ENCODE measurements at places on chromosomes 5 and 9.

DNA sequence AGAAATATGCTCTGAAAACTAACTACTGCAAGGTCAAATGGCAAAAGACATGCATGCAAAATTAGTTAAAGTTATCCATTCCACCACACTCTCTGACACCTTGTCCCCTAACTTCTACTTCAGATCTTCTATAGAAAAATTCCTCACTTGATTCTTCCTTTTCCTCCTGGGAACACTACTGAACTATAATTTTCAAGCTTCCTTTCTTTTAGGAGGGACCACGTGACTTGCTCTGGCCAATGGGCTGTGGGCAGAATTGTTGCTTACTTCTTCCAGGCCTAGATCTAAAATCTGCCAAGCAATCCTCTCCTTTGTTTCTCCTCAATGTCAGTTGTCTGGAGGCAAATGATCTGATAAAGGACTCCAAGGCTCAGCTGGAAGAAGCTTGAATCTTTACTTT, 441.0 kb downstream of the CDK5RAP2 start:
- no peak for DNase-seq

- no peak for DNase-seq
These were observed 11.1 kb downstream of the ARSB start for GRCh38 chr5:78974011-78974410.

DNA sequence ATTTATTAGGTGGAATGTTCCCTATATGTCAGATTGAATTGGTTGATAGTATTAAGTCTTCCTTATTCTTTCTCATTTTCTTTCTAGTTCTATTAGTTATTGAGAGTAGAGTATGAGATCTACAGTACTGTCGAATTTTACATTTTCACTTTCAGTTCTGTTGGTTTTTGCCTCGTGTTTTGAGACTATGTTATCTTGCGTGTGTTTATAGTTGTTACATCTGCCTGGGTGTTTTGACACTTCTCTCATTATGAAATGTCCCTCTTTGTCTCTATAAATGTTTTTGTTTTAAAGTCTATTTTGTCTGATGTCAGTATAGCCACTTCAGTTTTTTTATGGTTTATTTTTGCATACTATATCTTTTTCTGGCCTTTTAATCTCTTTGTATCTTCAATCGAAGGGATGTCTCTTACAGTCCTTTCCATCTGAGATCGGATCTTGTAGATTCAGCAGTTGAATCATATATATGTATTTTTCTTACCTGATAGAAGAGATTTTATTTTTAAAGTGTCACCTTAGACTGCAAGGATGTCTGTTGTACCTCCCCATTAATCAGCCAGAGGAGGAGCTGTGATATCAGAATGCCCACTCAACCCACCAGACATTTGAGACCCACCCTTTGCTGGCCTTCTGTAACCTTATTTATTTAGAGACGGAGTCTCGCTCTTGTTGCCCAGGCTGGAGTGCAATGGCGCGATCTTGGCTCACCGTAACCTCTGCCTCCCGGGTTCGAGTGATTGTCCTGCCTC, 20.7 kb downstream of the EHMT1 start:
- DNase-seq = no peak

DNA sequence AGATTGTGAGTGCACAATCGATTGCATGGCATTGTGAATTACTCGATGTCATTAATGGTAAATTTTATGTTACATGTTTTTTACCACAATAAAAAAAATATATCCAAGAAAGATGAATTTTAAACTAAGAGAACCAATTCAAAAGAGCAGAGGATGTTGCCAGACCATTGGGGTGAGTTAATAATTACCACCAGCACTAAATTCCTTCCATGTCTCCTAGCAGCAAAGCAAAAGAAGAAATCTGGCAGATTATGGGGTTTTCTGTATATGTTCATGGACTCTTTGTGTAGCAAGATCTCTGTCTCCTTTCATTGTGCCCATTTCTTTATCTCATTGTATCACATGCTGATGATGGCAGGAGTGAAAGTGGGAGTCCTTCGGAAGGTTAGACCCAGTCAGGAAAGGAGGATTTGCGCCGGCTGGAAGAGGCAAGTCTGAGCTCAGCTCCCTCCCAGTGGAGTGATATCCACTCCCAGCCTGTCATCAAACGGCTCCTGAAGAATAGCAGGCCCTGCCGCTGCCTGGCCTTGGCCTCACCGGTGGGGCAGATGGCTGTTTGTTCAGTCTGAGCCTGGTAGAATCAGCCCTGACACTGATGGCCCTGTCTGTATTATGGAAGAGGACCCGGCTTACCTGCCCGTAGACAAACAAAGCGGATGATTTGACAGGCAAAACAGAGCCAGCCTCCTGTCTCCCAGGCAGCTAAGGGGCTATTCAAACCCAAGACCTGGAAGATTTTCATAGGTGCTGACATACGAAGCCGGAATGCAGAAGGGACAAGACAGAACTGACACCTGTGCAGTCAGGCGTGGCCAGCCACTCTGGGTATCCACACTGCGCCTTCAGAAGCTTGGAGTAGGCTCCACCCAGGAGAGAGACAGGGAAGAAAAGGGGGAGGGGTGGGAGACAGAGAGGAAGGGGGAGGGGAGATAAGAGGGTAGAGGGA, 21.9 kb upstream of the FOXE1 start:
- no peak for DNase-seq

GRCh38 chr9:127941062-127941960, 3.7 kb upstream of the DPM2 start:
- DNase-seq = no peak

DNA sequence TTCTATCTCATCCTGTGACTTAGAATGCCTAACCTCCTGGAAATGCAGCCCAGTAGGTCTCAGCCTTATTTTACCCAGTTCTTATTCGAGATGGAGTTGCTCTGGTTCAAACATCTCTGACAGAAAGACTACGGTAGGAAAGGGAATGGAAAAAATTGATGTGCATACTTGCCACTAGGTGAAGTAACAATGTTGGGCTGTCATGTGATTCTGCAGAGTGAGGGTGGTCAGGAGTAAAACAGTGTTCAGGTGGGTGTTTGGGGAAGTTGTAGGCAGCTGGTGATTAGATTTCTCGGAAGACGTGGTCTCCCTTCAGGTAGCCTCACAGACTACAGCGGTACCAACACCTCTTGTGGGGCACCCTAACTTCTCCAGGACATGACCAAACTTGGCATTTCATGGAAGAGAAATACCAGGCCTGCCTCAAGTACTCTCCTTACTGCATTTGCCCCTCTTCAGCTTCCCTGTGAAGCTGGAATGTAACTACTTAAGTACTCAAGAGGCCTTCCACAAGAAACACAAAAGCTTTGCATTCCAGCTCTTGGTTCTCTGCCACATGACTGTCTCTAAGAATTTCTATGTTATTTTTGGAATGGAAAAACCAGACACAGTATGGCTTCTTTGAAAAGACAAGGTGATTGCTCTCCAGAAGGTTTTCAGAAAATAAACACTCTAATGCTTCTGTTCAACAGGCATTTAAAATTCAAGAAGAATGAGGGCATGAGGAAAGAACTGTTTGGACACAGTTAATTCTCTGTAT, 17.4 kb upstream of the ENTREP1 start:
- DNase-seq = no peak

GRCh38 chr9:5621327-5621726, 7.6 kb upstream of the RIC1 start:
- DNase-seq = no peak

- peak; percentile 56 for DNase-seq
These were observed 1.0 kb downstream of the TLE4 start for GRCh38 chr9:79572608-79573411.

DNA sequence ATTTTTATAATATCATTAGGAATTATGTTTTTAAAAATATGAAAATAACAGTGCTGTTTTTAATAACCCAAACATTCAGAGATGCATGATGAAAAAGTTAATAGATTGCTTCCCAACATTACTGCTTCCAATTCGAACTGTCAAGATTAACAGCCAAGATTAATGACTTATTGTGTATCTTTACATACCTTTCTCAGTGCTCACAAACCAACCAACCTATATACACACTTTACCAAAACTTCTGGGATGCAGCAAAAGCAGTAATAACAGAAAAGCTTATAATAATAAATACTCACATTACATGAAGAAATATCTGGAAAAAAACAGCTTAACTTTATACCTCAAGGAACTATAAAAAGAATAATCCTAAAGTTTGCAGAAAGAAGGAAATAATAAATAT, 82.1 kb downstream of the TMEM232 start:
- DNase-seq = no peak

DNA sequence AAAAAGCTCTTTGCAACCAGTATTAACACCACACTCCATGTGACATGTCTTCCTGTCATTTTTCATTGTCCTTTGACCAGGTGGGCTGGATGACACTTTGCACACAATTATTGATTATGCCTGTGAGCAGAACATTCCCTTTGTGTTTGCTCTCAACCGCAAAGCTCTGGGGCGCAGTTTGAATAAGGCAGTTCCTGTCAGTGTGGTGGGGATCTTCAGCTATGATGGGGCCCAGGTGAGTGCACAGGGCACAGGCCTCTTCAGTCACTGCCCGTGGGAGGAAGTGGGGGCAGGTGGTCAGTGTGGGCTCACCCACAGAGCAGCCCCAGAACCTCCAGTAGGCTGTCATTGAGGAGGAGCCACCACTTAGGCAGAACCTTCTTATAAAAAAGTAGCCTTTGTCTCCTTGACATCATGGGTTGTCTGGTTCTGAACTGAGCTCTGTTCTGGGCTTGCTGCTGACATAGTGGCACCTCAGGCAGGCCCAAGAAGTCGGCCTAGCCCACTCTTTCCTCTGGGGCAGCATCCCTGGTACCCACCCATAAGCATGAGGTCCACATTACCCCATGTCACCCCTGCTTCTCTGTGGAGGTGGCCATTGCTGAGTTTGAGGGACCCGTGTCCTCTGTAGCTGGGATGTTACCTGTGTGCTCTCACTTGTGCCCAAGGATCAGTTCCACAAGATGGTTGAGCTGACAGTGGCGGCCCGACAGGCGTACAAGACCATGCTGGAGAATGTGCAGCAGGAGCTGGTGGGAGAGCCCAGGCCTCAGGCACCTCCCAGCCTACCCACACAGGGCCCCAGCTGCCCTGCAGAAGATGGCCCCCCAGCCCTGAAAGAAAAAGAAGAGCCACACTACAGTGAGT, 39.3 kb downstream of the SECISBP2 start:
- no peak for DNase-seq

DNA sequence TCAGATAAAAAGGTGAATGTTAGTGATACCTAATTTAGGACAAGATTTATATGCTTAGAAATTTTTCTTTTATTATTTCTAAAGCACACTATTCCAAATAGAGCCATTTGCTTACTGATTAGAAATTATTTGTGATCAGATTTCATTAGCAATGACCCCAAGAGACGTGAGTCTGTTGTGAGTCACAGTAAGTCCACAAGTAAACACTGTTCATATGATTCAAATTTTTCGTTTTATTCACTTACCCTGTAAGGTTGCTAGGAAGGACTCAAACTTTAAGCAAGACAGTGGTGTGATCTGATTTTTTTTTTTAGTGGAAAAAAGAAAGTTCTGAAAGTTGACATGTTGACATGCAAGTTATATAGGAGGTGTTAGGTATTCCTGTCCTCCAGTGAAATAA, 1.2 kb downstream of the CARD6 start:
- DNase-seq = no peak

DNA sequence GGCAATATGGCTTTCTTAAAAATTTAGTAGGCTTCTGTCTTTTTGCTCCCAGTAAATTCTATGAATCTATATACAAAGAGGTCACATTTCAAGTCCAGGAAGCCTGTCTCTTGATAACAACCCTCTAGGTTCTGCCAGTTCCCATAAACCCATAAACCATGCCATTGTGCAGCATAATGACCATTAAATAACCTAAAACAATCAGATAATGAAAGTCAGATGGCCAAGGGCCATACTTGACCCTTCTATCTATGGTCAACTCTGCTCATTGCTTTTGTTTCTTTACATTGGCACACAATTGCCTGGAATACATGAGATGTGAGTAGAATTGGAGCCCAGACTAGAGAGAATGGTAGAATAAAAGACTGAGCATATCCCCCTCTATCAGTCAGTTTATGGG, 305.4 kb upstream of the KIF2A start:
- no peak for DNase-seq

DNA sequence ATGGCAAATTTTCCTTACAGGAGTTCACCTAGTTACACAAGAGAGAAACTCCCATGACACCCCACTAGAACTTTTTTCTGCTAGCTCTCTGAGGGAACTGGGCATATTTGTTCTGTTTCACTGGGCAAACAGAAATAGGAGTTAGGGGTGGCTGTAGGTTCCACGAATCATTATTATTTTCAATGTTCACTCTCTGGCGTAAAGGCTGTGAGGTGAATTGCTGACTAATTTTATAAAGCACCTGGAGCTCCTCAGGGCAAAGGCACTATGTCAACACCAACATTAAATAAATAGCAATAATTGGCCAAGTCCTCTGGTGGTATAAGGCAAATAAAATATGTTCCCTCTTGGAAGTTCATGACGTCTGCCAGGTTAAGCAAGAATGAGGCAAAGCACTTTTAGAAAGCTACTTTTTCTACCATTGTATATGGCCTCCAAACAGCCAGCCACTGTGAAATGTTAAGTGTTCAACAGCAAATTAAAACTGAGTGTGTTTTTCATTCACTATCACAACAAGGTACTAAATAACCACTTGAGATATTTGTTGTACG, 344.6 kb downstream of the PDE4D start:
- DNase-seq = no peak

DNA sequence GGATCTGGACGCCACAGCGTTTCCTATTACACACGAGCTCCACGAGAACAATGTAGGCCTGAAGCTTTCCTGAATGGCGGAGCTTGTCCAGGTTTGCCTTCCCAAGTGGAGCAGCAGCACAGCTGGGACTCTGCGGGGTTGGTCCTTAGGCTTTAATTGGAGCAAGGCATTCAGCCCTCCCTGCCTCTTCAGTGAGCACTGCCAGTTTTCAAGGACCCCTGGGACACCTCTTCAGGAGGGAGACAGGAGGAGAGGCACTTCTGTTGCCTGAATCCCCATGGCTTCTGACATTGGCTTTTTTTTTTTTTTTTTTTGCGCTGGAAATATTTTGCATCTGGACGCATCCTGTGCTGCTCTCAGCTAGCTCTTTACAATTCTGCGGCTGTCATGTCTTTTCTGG, 179.4 kb downstream of the SEMA6A start:
- no peak for DNase-seq

DNA sequence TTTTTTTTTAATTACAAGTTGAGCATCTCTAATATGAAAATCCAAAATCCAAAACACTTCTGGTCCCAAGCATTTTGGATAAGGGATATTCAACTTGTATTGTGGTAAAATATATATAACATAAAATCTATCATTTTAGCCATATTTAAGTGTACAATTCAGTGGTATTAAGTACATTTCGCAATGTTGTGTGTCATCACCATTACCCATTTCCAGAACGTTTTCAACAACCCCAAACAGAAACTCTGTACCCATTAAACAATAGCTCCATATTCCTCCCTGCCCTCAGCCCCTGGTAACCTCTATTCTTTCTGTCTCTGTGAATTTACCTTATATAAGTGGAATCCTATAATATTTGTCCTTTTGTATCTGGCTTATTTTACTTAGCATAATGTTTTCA, 24.9 kb downstream of the TICAM2 start:
- DNase-seq = no peak

Measured in activated gamma-delta T cell treated with Interleukin-2 at 50 U/mL for 16 hours (primary cell).